ENCODE measurements at places on chromosomes 7 and 10.

DNA sequence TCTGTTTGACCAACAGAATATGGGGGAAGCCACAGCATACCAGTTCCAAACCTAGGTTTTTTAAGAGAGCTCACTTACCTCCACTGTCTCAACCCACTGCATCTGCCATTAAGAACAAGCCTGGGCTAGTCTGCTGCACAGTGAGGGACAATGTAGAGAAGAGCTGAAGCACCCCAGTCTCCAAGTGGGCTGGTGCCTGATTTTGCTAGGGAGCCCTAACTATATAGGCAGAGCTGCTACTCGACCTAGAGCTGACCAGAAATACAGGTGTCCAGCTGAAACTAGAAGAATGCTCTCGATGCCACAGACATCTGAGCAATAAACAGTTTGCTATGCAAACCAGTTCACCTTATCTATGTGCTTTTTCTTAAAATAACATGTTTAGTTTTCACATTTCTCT is 106.9 kb upstream of the BET1 start:
- no peak for DNase-seq

DNA sequence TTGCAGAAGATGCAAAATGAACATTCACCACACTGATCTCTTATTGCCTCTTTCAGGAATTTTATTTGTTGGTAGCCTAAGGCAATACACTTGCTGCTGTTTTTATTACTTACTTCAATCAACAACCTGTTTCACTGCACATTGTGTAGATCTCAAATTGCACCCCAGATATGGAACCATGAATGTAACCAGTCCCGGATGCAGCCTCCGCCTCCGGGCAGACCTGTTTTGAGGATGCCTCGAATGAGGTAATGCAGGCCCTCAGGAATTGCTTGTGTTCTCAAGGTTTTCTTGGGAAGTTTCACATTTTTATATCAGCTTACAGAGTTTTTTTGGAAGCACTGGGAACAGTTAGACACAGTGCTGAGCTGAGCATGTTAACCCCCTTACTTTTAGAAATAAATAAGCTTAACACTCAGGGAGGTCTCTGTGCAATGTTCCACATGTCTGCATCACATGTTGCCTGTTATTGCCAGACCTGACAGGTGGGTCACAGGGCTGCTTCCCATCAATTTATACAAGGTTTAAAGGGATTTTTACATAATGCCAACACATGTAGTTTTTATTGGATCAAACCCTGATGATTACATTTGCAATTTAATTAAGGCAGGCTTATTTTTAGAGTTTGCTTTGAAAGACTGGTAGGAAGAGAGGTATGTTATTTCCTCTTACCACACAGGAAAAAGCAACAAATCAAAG is 193.1 kb upstream of the POM121L12 start:
- DNase-seq = no peak

DNA sequence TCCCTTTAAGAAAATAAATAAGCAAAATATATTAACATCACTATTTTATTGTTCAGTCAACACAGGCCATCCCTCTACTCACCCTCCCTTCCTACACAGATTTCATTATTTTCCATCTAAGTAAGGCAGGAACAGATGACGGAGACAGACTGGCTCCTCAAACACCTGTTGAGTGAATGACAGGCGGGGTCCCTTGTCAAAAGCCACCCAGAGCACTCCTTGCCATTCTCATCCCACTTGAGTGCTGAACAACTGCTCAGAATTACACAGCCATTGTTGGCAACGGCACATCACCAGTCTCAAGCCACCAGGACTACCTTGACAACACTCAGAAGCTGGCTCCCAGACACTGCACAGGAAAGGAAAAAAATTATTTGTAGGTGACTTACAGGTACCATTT is 3.3 kb downstream of the GRB10 start:
- no peak for DNase-seq

DNA sequence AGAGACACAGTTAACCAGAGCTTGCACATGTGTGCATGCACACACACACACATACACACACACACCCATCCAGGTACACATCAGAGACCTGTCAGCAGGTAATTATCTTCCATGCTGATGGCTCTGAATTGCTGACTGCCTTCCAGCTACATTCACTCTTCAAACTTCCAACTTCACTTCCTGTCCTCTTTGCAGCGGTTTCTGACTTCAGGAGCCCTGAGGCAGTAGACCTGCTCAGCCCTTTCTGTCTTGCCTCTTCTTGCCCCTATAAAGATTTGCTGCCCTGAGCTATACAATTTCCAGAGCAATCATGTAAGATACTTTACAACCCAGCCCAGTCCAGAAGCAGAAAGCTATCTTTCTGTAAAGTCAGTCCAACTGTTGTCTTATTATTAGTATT is 310.2 kb downstream of the FGFR2 start:
- no peak for DNase-seq

DNA sequence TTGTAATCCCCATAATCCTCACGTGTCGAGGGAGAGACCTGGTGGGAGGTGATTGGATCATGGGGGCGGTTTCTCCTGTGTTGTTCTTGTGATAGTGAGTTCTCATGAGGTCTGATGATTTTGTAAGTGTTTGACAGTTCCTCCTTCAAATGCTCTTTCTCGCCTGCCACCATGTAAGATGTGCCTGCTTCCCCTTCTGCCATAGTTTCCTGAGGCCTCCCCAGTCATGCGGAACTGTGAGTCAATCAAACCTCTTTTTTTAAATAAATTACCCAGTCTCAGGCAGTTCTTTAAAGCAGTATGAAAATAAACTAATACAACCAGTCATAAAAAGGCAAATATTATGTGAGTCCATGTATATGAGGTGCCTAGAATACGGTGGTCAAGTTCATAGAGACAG is 87.5 kb downstream of the FRMD4A start:
- DNase-seq = no peak

- DNase-seq = no peak
Measured at GRCh38 chr7:39088730-39089593, 111.3 kb downstream of the POU6F2 start.

GRCh38 chr10:21099291-21100062 is 202.4 kb upstream of the NEBL start:
- no peak for DNase-seq

Data from ACHN (cell line).